ENCODE measurements at places on chromosomes 3 and 15.

DNA sequence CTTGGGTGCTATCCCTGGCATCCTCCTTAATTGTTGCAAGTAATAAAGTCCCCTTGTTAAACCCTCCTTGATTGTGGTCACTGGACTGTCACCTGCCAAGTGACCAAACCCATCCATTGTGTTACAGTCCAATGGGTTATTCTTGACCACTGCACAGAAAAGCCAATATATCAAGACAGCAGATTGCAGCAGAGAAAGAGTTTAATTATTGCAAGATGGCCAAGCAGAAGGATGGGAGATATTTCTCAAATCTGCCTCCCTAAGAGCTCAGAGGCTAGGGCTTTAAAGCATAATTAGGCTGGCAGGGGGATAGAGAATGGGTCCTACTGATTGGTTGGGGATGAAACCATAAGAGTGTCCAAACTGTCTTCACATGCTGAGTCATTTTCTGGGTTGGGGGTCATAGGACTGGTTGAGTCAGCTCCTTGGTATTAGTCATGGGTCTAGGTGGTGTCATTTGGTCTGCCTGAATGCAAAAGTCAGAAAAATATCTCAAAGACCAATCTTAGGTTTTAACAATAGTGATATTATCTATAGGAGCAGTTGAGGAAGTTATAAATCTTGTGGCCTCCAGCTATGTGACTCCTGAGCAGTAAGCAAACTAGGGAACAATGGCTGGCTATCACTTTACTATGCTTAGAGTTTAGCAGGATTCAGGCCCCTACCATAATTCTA lies 19.1 kb upstream of the XYLB start:
- DNase-seq, result no peak

- no peak for DNase-seq
Observed at GRCh38 chr3:193270451-193270850, 29.4 kb downstream of the PLAAT1 start.

- no peak for DNase-seq
Observed at GRCh38 chr15:30953183-30953582, 38.2 kb downstream of the MTMR10 start.

- no peak for DNase-seq
Observed at GRCh38 chr3:149494759-149495580, 20.5 kb downstream of the TM4SF4 start.

GRCh38 chr15:82532383-82532990 lies 7.8 kb downstream of the RPS17 start:
- no peak for DNase-seq

- no peak for DNase-seq
Observed at GRCh38 chr15:32869776-32870175, 152.0 kb downstream of the GREM1 start.

- DNase-seq, result no peak
Observed at GRCh38 chr3:67437090-67437489, 217.3 kb downstream of the SUCLG2 start.

DNA sequence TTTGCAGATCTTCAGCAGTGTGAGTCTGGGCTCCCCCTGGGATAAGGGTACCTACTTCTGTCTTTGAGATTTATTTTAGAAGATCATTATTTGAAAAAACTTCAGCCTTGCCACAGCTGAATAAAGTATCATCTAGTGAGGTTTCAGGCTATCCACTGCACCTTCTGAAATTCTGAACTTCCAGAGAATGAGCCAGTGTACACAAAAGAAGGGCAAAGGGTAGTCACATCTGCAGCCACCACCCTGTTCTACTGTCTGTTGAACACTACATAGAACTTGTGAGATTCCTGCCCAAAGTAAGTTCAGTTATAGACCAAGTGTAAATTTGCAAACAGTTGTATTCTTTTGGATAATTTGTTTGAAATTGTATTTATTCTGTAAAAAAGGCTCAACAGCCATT lies 38.0 kb upstream of the PTPN23 start:
- DNase-seq, result no peak

- DNase-seq, result no peak
Observed at GRCh38 chr3:106255870-106256248, 387.0 kb upstream of the CBLB start.

GRCh38 chr3:157063926-157064325 lies 96.0 kb downstream of the CCNL1 start:
- DNase-seq, result no peak

DNA sequence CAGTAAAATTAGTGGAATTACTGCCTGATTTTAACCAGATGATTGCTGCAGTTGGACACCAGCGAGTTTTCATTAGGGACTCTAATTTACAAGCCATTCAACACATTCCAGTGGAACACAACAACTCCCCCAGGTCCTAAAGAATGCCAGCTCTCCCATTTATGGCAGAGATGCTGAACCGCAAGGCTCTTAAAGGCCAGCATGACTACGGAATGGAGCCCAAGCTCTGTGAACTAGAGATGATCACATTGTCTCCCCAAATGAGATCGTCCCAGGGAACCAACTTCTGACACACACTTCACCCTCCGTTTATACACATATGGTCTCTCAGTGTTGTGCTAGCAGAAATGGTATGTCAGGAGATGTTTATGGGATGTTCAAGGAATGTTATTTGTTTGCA lies 446.2 kb upstream of the NR2F2 start:
- DNase-seq, result no peak

- DNase-seq, result no peak
Observed at GRCh38 chr3:32457971-32458471, 44.6 kb downstream of the CMTM6 start.

DNA sequence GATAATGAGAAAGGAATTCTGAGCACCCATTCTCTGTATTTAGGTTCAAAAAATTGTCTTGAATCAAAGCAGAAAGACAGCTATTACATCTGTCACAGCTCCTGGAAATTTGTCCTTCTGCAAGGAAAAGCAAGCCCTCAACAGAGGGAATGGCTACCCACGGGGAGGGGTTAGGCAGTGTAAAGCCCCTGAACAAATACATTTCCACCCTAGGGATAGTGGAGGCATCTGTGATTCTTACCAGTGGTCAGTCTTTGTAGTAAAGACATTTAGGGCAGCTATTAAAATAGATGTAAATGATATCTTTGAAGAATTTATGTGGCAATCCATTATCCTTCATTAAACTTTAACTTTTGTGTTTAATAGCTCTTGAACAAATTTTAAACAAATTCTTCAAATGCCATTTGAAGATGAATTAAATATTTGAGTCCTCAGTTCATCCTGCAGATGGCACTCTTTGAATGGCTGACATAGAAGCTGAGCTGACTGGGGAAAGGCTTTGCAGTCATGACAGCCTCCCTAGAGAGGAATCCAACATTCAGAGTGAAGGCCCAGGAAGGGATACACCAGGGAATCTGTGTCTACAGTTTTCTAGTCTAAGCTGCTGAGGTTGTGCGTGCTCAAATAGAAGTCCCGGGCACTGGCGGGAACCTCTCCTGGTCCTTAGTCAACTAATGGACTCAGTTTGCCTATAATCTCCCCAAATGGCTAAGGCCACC lies 359.7 kb upstream of the ROPN1 start:
- peak; percentile 32 for DNase-seq

DNA sequence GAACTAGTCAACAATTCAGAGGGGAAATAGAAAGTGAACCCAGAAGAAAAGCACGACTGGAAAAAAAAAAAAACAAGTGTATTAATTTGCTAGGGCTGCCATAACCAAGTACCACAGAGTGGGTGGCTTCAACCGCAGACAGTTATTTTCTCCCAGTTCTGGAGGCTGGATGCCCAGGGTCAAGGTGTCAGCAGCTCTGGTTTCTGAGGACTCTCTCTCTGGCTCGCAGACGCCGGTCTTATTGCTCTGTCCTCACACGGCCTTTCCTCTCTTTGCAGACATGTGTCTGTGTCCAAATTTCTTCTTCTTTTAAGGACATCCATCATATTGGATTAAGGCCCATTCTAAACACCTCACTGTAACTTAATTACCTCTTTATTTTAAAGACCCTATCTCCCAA lies 291.8 kb downstream of the XXYLT1 start:
- DNase-seq, result no peak

DNA sequence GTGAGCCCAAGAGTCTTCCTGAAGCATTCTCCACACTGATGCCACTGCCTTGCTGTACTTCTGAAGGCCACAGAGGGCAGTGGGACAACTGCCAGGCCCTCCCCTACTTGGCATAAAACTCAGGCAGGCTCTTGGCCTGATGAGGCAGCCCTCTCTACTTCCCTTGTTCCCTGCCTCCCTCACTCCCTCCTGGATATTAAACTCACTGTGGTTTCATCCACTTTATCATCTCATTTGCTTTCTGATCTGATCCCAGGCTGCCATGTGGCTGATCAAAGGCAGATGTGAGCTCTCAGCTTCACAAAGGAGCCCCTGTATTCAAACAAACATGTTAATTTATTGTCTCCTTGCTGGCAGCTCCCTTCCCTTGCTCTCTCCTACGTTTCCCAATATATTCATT lies 533.5 kb downstream of the IGSF11 start:
- DNase-seq, result no peak

DNA sequence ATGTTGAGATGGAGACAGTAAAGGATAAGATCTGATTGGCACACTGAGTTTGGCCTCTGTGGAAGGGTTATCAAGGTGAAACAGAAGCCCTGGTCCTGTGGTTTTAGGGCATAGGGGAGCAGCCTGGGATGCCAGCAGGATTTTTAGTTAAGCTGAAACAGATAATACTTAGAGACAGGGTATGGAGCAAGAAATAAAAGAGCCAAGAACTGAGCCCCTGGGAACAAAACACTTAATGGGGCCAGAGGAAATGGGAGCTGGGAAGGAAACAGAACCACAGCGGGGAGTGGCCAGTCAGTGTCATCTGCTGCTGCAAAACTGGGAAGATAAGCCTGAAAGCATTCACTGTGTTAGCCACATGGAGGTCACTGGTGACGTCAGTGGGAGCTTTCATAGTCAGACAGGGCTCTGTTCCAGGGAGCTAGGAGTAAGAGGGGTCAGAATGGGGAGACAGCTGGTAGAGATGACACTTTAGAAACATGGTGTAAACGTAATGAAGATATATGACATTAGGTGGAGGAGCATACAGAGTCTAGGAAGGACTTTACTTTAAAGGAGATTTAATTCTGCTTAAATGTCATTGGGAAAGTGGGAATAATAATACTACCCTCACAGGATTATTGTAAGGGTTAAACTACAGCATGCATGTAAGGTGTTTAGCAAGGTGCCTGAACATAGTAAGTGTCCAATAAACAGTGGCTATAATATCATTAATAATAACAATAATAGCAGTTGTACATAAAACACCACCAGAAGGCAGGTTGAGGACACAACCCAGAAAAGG lies 172.7 kb upstream of the CTNNB1 start:
- DNase-seq, result no peak

DNA sequence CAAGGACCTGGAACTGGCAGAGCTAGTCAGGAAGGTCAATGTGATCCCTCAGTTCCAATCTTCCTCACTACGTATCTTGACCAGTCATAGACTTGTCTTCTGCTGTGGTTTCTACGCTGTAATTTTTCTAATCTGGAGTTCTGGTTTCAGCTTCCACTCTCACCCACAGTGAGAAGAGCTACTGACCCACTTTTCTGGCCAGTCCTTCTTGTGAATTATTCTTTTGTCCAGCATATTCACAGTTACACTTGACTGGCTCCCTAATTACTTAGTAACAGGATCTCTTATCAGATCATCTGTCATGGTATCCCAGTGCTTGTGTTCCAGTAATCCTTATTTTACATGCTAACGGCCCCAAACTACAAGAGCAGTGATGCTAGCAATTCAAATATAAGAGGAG lies 72.4 kb upstream of the MME start:
- DNase-seq, result no peak

DNA sequence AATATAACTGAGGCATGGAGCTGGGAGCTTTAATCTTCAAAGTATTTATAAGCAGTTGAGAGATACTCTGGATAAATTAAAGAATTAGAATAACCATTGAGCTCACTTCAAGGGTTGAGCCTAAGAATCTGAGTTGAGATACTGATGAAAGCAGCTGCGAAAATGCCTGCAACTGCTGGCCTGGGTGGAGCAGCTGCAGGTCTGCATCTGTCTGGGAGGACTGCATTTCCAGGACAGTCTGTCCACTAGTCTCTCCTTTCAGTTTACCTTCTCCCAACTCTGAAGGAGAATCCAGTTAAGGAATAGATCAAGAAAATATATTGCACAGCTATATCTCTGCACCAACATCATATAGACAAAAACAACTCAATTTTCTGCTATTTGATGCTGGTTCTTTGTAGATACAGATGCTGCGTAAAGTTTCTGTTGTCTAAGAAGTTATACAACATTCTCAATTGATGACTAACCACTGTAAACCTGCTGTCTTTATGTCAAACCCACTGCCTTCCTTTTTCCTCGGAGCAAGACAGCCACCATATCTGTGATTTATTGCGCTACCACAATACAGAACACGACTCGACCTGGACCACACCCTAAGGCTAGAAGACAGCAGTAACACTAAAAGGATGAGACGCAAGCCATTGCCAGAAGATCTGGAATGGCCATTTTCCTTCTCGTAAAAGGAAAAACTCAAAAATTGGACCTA lies 245.1 kb downstream of the MAGI1 start:
- DNase-seq, result no peak

DNA sequence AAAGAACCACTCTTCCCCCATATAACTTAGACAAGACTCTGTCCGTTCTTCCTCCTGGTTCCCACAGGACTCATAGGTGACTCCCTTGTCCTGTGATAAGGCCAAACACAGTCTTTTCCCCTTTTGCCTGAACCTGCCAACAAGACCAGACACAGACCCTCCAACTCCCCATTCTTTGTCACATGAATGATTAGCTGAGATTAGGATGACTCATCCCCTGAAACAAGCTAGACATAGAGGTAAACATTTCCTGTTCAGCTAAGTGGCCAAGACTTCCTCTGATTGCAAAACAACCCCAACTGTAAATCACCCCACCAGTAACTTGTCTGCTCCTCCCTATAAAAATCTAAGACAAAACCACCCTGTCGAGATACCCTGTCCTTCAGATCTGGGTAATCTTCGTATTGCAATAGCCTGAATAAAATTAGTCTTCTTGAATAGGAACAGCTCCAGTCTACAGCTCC lies 11.4 kb upstream of the HTR3E start:
- no peak for DNase-seq

- no peak for DNase-seq
Observed at GRCh38 chr15:35092846-35093245, 7.8 kb upstream of the NANOGP8 start.

DNA sequence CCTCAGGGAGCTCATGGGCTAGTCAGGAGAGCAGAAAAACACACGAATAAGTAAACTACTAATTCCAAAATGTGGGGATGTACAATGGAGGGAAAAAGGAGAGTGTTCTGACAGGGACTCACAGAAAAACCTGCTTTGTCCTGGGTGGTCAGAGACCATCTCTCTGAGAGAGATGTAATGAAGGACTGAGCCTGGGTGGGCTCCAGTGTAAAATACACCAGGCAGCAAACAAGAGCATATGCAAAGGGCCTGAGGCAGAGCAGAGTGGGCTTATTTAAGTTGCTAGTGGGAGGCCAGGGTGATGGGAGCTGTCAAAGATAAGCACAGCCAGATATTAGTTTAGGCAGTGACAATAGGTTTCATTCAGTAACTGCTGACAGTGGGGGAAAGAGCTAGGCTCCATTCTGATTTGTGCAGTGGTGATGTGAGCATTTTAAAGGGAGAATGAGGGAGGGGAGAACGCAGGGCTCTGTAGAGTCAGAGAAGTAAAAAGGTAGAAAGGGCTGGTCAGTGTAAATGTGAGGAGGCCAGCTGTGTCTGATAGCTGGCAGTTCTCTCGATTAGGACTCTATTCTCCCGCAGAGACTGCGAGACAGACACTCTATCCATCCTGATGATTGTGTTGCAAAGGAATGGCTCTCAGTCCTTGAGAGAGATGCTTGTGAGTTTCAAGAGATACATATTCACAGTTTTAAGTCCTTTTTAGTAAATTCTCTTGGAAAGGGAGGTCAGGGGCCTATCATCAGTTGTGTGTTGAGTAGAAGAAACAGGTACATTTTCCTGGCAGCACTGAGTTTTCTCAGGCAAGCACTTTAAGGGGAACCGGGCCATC lies 3.5 kb downstream of the TF start:
- no peak for DNase-seq

GRCh38 chr15:89356634-89357298 lies 22.1 kb upstream of the POLG start:
- DNase-seq, result no peak

Measured in D721Med (cell line).